Stimulated activated CD8-positive, alpha-beta memory T cell treated with anti-CD3 and anti-CD28 coated beads, Interleukin-15, amount 100 ng/mL, for 24 hours (primary cell): ENCODE measurements at places on chromosomes 5 and 9.
A peak's percentile ranks its signal among the peaks of the same experiment; 100 is the strongest.

- DNase-seq = no peak
Measured at GRCh38 chr5:39058178-39058921, 15.8 kb downstream of the RICTOR start.

- DNase-seq = no peak
Measured at GRCh38 chr9:137268538-137269201, 8.9 kb upstream of the TOR4A start.

- peak; percentile 49 for DNase-seq
Measured at GRCh38 chr9:93962561-93963440, 7.6 kb upstream of the BARX1 start.

- no peak for DNase-seq
Measured at GRCh38 chr9:92666236-92666635, 3.7 kb downstream of the IPPK start.

DNA sequence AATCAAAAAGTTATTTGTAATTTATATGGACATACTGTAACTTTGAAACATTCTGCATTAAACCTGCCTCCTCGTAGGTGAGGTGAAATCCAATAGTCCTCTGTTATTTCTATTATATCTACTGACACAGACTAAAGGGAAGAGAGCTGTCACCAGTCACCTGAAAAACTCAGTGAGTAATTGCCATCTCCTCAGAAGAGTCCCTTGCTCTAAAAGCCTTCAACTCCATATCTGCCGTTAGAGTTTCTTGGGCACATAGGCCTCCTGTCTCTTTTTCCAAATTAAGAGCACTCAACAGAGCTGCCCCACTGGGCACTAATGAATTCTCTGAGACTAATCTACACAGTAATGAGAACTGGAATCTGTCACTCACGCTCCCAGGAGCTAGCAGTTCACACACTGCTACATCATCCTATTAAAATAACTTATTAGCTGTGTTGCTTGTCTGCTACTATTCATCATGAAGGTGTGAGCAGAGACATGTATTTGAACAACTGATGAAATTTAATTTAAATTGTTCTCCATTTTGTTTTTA lies 67.3 kb upstream of the VCAN start:
- DNase-seq = no peak

DNA sequence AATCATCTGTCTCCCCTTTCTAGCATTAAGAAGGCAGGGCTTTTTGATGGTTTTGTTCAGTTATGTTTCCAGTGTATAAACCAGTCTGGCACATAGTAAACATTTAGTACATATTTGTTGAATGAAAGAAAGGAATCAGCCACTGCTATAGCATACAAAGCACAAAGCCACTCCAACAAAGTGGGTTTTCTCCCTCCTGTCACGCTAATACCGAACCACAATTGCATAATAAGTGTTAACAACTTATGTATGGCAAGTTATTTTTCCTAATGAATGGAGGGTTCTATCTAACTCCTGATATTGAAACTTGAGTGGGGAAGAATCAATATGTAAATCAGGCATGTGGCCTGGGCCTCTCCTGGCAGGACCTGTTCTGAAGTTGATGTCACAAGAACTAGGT lies 53.9 kb downstream of the PRUNE2 start:
- no peak for DNase-seq

DNA sequence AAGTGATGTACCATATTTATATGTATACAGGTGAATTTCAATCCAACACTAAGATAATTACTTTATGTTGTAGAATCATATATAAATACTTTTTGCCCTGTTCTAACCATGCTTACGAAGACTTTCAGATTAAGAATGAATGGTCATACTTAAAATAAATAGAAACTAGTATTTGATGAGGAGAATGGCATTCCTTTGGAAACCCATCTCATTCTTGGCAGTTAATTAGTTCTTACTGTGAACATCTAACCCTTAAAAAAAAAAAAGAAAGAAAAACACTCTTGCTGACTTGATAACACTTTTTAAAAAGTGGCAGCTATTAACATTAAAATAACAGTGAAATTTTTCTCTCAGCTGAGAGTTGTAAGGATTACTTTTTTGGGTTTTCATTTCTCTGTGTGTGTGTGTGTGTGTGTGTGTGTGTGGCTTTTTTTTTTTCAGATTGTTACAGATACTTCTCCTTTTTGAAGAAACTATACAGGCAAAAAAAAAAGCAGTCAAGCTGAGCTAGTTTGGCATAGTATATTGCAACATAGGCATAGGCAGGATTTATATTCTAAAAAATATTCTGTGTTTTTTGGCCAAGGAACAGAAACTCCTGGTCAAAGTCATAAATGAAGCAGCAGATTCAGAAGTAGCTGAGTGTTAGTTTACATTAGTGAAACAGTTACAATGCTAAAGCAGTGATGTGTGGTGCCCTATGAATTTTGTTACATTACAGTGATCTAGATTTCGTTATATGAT lies 163.5 kb downstream of the CD180 start:
- DNase-seq = no peak

DNA sequence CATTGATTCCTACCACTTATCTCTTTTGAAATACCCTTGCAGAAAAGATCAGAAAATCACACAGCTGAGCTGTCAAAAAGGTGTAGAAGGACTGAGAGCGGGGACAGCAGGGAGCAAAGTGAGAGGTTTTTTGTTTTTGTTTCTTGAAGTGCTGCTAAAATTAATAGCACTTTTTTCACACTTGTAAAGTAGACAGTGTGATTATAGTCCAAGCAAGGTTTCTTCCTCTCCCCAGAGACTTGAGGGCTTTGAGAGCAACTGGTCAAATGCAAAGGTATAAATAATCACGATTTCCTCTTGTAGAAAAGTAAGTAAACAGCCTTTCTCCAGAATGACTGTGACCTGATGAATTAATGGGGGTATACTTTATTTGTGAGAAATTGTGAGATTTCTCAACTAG lies 326.9 kb downstream of the ZNF608 start:
- DNase-seq = no peak

DNA sequence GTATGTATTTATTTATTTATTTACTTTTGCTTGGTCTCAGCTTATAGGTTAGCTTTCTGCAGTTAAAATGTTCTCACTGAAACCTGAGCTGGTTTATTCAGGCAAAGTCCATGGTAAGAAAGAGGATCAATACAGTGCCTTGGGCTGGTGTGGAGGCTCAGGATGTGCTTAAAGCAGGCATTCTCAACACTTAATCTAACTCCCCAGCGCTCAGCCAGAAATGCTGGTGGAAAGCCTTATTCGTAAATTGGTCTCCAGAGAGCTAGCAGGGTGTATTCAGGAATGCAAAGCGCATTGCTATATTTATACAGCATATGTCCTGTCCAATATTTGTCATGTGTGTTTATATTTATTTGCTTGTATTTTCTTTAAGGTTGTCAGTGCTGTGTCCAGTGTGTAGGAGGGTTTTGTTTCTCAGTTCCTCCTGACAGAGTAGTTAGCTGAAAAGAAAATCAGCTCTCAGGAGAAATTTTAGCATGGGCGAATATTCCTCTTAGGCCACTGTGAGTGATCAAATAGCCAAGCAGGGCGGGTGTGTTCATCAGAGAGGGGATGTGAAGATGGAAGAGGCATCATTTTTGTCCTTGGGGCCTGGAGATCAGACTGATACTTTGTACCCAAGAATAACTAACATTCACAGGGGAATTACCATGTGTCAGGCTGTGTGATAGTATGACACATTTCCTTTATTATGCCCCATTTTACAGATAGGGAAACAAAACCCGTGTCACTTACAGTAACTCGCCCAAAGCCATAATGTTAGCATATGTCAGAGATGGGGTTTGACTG lies 65.8 kb downstream of the DOCK2 start:
- no peak for DNase-seq

GRCh38 chr5:135218790-135219568 lies 180.1 kb downstream of the MACROH2A1 start:
- no peak for DNase-seq

GRCh38 chr5:170483701-170484458 lies 19.9 kb upstream of the KCNIP1 start:
- no peak for DNase-seq

GRCh38 chr9:33125461-33125860 lies 41.7 kb downstream of the B4GALT1 start:
- DNase-seq = no peak

DNA sequence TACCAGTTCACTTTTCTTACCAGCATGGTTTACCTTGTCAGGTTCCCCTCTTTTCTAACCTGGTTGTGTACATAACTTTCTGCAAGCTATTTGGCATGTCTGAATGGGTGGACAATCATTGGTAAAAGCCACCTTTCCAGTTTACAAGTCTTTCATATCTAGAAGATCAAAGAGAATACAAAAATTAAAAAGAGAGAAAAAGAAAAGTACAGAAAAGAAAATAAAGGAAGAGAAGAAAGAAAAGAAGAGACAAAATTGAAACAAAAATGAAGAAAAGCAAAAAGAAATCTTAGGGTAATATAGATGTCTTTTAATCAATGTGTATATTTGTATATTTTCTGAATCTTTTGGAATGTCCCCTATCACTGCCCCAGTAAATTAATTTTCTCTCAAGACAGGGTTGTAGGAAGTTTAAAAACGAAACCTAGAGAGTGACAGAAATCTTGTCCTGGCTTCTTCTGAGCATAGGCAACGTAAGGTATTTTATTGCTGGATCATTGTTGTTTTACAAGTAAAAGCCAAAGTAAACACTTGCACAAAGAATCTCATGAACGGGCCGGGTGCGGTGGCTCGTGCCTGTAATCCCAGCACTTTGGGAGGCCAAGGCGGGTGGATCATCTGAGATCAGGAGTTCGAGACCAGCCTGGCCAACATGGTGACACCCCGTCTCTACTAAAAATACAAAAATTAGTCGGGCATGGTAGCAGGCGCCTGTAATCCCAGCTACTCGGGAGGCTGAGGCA lies 98.7 kb upstream of the IFNE start:
- DNase-seq = no peak

GRCh38 chr9:124688238-124688904 lies 82.7 kb downstream of the NR6A1 start:
- DNase-seq = no peak
